ENCODE measurements at places on chromosomes 16 and 17.

DNA sequence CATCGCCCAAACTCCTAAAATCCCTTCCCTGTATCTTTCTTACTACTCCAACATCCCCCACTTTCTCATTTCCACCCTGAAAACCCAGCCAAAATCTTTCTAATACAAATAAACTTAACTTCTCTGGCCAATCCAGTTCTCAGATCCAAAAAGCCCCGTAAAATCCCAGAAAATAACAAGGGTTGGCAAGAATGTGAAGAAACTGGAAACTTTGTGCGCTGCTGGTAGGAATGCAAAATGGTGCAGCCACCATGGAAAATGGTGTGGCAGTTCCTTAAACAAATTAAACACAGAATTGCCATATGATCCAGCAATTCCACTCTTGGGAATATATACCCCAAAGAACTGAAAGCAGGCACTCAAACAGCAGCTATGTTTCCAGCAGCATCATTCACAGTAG, 24.1 kb downstream of the LRRC75A start:
- DNase-seq, result no peak

DNA sequence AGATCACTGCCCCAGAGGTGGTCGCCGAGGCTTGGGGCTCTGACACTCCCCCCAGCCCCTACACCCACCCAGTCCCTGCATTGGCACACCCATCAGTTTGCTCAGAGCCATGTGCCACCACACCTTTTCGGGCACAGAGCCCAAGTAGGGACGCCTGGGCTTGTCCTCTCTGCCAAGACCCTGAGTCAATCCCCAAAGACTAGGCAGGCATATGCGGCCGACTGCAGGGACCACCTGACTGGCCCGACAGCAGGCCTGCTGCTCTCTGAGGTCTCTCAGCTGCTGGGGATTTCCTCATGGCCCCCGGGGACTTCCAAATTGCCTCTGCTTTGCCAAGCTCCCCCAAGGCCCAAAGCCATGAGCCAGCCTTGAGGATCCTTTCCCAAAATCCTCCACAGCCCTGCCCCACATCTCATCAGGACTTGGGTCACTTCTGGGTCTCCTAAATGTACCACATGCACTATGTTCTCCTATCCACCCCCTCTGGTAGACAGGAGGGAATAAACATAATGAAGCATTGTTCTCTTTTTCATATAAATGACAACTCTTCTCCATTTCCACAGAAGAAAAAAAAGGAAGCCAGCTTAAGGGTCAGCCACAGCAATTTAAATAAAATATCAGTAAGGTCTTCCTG, 30.6 kb downstream of the MYO18A start:
- DNase-seq, result peak; percentile 47

DNA sequence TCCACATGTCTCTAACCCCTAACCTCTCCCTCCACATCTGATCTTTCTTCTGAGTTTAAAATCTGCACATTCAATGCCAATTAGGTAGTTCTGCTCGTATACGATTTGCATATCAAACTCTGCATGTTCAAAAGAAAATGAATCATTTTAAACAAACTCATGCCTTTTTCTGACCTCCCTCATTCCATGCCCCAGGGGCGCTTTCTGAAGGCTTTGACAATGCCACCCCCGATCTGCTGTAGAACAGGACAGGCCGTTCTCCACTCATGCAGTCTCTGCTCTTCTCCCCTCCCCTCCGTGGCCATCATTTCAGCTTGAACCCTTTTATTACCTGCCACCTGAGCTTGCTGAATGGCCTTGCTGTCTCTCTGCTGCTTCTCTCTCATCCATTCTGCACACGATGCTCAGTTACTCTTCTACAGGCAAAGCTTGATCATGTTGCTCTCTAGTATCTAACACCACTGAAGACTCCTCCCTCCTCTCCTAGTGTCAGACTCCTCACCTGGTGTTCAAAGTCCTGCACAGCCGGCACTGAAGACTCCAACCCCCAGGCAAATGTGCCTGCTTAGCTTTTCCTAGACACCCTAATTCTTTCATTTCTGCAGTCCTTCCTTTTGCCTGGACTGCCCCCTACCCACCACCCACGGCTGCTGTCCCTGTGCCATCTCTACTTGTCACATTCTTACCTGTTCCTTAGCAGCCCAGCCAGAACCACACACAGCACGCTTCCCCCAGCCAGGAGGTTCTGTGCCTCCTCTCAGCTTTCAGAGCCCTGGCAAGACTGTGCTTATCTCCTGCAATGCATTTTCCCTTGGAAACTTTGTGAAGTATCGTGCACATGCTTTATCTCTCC, 6.2 kb downstream of the TMEM238L start:
- DNase-seq, result no peak

DNA sequence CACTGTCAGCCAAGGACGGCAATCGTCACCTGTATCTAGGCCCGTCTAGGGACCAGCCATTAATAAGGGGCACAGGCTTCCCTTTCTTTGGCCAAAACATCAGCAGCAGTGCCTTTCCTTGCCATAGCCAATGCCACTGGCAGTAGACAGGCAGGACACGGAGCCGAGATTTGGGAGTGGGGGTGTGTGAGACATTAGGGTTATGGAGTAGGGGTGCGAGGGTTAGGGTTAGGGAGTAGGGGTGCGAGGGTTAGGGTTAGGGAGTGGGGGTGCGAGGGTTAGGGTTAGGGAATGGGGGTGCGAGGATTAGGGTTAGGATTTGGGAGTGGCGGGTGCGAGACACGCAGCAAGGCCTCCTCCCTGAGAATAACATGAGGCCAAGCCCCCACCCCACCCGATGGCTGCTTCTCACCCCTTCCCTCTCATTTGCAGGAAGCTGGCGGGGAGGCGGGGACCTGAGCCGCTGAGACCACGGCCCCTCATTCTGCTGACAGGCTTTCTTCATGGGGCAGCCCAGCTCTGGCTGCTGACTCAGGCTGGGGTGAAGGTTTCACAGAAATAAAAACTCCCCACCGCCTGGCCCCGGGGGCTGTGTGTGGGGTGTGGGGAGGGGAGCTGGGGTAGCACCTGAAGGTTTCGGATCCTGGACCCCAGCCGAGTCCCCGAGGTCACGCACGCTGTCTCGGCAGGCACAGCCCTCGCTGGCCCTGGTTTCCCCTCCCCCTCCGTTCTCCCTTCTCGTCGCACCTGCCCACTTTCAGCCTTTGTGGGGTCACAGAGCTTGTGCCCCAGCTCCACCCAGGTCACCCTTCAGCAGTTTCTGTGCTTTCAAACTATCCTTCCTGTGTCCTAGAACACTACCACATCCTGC, 93.8 kb downstream of the PGS1 start:
- DNase-seq, result no peak

DNA sequence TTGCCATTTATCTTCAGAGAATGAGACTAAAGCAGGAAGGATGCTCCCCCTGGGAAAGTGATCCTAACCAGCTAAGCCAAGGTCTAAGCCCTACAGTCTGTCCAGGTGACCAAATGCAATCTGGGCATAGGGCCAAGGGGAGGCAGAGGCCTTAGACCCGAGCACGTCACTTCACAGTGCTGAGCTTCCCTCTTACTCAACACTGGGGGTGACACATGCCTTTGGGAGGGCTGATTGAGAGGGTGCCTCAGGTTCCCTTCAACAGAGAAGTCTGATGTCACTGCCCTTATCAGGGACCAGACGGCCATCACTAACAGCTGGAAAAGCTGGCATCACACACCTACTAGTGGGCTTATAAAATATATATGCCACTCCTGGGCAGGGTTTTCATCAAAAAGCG, 4.0 kb downstream of the CIAO2B start:
- DNase-seq, result peak; percentile 64

- DNase-seq, result no peak
Measured at GRCh38 chr17:13367154-13367553, 234.6 kb downstream of the HS3ST3A1 start.

GRCh38 chr17:48603959-48604769, 622 bp downstream of the HOXB6 start:
- no peak for DNase-seq

- DNase-seq, result no peak
Measured at GRCh38 chr17:12362853-12363455, 302.7 kb upstream of the MYOCD start.

GRCh38 chr16:30944352-30944751, 4.5 kb upstream of the ORAI3 start:
- no peak for DNase-seq

DNA sequence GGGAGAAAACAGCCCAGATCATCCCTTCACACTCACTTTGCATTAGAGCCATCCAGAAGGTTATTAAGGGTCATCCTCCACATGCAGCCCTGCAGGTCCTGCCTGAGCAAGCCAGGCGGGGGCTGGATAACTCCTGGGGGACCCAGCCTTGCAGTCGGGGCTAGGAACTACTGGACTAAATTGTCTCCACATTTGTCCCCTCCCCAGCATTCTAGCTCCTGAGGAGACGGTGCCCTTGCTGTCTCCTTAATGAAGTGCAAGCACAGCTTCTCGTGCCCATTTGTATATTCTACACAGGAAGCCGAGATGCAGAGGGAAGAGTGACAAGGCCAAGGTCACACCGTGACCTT, 185.2 kb downstream of the C16orf95 start:
- DNase-seq, result no peak

DNA sequence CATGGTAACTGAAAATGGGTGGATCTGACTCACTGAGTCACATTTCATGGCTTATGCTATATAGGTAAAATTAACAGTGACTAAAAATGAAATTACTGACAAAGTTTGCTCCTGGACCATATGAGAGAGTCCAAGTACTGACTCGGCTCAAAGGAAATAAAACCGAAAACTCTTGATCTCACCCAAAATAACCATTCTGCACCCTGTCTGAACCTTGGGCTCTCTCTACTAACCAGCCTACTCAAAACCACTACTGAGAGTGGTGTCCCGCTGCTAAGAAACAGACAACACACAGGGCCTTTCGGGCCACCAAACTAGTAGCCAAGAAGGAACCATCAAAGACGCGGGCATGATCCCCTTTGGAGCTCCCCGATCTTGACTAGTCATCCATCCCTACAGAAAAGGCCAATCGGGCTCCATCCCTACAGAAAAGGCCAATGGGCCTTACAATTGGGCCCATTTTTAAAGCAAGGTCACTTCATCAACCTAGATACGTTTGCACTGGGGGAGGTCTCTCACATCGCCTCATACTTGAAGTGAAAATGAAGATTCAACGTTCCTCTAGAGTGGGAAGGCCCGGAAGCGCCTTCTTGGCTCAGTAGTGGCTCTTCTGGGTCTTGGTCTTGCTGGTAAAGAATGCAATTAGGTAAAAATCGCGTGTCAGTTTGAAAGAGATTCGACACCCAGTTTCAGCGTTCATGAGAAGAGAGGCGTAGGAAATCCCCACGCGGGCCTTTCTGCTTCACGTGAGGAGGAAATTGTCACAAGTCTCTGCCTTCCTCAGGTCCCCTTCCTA, 720 bp upstream of the ZPBP2 start:
- DNase-seq, result no peak

GRCh38 chr16:77943801-77944200, 78.5 kb upstream of the CLEC3A start:
- DNase-seq, result no peak

GRCh38 chr17:64443086-64443760, 5.7 kb upstream of the MILR1 start:
- DNase-seq, result no peak

- DNase-seq, result peak; percentile 67
Measured at GRCh38 chr16:50102051-50102746, 36.4 kb downstream of the HEATR3 start.

GRCh38 chr16:10982465-10983150, 38.2 kb downstream of the CLEC16A start:
- DNase-seq, result no peak

DNA sequence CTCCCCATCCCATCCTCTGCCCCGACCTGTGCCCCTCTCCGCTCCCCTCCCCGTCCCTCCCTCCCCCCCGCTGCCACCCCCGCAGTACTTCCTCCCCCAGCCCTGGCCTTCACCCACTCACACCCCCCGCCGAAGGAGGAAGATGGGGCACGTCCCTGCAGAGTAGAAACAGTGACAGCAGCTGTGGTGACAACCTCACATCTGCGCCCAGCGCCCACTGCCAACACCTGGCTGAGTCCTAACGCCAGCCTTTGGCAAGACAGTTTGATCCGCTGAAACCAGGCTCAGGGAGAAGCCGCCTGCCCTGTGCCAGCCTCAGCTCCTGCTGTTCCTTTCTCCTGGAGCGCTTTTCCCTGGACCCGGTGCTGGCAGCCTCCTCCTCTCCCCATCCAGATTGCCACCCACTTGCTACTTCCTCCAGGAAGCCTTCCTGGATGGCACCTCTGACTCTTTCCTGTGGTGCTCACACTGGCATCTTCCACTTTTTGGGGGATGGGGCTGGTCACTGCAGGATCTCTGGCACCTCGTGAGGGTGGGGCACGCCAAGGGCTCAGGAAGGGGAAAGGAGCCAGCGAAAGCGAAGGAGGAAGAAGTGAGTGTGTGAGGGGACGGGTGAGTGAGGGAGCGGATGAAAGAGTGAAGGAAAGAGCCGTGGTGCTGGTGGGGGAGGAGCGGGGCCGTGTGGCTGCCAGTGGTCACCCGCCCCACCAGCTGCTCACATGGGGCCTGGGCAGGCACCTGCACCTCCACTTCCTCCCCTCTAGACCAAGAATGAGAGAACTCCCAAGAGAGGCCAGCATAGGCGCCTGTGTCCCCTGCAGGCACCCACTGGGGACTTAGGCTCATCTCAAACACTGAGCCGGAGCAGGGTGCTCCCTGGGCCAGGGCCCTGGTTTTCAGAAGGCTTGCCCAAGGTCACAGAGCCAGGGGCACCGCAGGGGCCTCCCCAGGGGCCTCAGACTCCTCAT, 27.0 kb downstream of the ZFPM1 start:
- DNase-seq, result peak; percentile 12

DNA sequence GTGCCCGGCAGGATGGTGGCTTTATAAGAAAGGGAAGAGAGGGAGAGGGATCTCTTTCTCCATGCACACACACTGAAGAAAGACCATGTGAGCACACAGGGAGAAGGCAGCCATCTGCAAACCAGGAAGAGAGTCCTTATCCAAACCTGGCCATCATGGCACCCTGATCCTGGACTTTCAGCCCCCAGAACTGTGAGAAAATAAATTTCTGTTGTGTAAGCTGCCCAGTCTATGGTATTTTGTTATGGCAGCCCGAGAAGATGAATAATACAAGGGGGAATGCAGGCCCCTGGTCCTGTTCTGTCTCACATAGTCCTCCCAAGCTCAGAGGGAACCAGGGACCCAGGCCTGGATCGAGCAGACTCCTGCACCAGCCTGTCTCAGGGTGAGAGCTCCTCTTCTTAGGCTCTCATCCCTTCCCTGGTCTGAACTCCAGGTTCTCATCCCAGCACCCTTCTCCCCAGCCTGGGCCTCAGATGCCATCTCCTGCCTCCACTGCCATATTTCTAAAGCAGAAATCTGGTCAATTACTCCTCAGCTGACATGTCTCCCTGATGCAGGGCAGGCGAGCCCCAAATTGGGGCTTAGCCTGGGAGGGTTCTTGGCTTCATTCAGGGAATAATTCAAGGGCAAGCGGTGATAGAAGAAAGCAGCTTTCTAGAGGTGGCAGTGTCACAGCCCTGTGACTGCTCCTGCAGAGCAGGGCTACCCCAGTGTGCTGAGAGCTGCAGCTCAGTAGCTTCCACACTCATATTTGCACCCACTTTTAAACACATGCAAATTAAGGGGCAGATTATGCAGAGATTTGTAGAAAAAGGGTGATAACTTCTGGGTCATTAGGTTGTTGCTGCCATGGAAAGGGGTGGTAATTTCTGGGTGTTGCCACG, 28.8 kb downstream of the IGFBP4 start:
- no peak for DNase-seq
